ENCODE measurements at places on chromosomes 7 and 10.

GRCh38 chr7:27972276-27972675 lies 208.3 kb downstream of the JAZF1 start:
- DNase-seq = no peak

DNA sequence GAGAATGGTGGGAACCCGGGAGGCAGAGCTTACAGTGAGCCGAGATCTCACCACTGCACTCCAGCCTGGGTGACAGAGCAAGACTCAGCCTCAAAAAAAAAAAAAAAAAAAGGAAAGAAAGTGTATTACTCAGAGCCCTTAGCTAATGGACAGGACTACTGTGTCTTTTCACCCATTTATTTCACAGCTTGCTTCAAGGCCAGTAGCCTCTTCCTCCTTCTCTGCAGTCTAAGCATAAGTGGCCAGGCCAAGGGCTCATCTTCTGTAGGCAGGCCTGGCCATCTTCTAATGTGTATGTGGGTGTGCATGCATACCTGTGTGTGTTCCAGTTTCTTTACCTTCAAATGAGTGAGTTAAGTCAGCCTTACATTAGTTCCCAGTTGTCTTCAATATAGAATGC lies 94.8 kb upstream of the GDF10 start:
- no peak for DNase-seq

GRCh38 chr10:80924063-80924952 lies 386.6 kb downstream of the SH2D4B start:
- peak; percentile 5 for DNase-seq

- DNase-seq = no peak
Observed at GRCh38 chr7:129222064-129222463, 2.8 kb upstream of the AHCYL2 start.

GRCh38 chr7:87215046-87215445 lies 4.5 kb downstream of the TMEM243 start:
- DNase-seq = no peak

DNA sequence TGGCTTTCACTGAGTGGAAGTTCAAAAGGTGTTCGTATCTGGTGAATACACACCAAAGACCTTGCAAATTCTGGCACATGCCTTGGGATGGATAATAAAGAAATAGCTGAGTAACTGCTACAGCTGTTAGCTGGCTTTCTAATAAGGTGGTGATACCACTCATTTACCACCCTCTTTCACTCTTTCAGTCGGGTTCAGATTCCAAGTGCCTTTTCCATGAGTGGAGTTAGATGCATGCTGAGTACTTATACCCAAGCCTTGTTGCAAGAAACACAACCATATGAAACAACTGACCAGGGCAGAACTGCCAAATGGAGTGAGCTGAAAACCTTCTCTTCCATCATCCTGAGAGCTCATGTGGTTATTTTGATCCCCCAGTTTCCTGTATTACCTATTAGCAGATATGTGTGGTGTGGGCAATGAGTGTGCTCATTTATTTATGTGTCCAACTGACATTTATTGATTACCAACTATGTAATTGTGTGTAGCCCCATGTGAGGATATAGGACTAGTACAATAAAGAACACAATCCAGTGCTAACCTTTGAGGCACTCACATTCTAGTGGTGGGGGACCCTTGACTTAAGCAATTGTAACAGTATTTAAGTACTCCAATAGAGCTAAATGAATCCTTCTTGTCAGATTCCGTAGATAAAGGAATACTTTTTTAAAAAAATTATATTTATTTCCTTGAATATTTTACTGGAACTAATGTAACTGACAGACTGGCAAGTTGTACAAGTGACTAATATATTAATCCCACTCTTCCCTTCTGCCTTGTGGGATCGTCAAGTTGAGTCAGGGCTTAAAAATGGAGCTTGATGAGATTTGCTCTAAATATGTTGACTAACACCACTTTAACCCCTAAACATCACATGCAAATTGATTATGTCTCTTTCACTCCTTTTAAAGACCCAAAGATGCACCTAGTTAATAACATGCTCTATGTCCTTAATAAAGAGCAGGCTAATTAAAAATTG lies 124.7 kb downstream of the ARID5B start:
- peak; percentile 32 for DNase-seq

DNA sequence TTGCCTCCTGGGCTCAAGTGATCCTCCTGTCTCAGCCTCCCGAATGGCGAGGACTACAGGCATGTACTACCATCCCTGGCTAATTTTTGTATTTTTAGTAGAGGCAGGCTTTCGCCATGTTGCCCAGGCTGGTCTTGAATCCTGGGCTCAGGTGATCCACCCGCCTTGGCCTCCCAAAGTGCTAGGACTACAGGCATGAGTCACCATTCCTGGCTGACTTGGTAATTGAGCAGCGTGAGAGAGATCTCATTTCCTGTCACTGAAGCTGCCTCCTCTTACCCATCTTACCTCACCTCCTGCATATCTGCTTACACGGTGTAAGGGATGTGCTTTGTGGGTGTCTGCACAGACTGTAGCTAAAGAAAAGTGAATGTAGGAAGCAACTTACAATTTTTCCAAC lies 9.7 kb downstream of the IFIT3 start:
- DNase-seq = no peak

GRCh38 chr7:114417290-114417689 lies 2.7 kb downstream of the FOXP2 start:
- no peak for DNase-seq

DNA sequence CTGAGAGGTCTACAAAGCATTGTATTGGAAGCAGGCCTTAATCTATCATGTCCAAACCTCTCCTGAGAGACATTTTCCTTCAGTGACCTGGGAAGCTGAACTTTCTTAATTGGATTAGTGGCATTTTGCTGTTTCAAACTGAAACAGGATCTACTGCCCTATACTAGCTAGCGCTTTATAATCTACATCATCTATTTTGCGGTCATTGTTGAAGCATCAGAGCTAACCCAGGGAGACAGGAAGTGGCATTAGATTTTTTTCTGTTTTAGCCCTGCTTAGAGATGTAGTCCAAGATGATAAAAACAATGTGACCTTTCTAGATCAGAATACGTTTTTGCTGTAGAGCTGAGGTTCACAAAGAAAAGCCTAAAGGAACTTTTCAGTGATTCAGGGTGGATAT lies 147.4 kb upstream of the AGR3 start:
- no peak for DNase-seq

GRCh38 chr7:141872931-141873330 lies 31.6 kb upstream of the PRSS37 start:
- no peak for DNase-seq

GRCh38 chr10:17882557-17882956 lies 69.2 kb upstream of the SLC39A12 start:
- no peak for DNase-seq

DNA sequence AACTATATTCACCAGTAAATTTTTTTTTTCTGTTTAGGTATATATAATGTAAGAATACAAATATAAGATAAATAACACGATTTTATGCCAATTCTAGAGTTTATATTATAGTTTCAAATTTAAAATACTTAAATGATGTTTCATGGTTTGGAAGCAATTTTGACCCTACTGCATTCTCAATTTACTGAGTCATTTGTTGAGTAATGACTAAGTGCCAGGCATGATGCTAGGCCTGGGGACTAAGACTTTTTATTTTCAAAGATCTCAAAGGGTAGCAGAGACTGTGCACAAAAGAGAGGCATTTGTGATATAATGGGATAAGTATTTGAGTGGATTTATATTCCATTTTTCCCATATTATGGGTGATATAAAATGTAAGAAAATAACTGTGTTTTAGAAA lies 78.9 kb upstream of the SMIM30 start:
- DNase-seq = peak; percentile 39

DNA sequence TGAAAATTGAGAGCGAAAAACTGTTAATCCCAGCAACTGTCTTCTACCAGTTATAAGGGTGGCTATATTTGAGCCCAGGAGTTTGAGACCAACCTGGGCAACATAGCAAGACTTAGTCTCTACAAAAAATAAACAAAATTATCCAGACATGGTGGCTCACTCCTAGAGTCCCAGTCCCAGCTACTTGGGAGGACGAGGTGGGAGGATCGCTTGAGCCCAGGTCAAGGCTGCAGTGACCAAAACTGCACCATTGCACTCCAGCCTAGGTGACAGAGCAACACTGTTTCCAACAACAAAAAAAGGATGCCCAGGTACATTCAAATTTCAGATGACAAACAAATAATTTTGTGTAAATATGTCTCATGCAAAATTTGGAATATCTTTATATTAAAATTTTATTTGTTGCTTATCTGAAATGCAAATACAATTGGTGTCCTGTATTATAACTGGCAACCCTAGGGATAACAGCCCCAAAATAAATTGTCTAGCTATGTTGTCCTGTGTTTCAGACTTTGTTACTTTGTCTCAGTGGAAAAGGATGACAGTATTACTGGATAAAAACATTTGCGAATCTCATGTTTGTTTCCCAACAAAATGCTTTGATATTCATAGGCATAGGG lies 26.7 kb downstream of the FAM171A1 start:
- DNase-seq = no peak

DNA sequence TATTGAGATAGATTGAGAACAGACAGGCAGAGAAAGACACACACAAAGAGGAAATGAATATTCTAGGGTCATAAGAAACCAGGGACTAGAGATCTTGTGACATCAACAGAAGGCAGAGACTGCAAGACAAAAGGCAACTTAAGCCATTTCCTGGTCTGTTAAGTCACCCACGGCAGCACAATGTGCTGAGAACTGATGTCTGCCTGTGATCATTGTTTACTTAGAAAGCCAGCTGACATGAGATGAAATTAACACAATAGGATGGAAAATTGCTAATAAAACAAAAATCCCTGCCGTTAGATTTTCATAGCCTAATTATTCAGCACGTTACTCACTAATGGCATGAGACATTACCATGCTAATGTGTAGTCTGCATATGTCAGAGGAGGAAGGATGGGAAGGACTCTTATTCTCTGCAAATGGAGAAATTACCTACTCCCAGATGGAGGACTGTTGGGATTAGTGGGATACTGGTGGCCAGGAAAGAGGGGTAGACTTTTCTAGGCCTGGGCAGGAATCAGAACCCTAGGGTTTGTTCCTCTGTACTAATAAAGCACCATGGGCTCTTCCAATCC lies 191.3 kb upstream of the PODXL start:
- DNase-seq = no peak

DNA sequence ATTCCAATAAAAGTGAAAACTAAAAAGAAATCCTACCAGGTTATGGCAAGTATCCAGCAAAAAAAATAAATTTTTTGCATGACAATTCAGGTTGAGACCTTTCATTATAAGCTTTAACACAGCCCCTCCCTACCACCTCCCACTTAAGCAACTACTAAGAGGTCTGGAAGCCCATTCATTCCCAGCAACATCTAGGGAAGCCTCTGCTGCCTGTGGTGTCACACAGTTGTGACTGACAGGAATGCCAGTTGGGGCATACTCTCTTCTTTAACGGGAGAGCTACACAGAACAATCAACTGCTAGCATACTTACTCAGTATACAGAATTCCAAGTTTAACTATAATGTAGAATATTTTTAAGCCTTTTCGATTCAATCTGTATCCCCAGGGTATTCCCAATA lies 27.8 kb downstream of the ABI1 start:
- no peak for DNase-seq

DNA sequence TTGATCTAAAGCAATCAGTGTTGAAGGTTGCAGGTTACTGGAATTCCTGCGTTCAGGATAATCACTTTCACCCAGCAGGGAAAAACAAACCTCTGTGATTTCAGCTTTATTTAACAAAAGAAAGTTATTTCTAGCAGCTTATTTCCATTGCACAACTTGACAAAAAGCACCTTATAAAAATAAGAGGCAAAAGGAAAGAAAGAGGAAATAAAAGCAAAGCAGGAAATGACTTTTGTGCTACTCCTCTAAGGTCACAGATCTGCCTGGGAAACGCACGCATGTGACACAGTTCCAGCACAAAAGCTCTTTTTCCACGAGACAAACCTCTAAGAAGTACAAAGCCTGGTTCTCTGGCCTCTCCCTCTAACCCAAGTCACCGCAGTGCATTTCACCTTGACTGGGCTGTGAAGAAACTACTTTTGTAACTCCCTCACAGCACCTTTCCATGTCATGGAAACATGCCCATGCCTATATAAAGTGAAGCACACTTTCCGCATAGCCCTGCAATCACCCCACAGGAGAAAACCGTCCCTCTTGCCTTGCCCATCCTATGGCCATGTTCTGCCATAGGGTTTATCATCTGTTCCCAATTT lies 870 bp downstream of the ANK3 start:
- DNase-seq = no peak

All from AG08396 (cell line).